SK-N-SH (cell line): ENCODE measurements at places on chromosomes 6 and 20. TPM values are rescaled to one million over a fixed set of nuclear protein-coding genes. Genes with fewer than 3 reads are reported as not detected.

HSPA12B gene
- polyA plus RNA-seq, result 0.24 and 0.46 TPM in 2 replicates

CYP24A1 gene
- polyA plus RNA-seq, result 8.8 and 9.1 TPM in 2 replicates

GRCh38 chr6:37244430-37245310, 12.9 kb upstream of the TBC1D22B start:
- no peak for DNase-seq

PDYN gene
- not detected in 2 replicates for polyA plus RNA-seq

- DNase-seq, result no peak
Measured at GRCh38 chr6:34104628-34105027, 41.3 kb downstream of the GRM4 start.

GCNT2 gene
- polyA plus RNA-seq, result 0.13 and 0.29 TPM in 2 replicates

DNA sequence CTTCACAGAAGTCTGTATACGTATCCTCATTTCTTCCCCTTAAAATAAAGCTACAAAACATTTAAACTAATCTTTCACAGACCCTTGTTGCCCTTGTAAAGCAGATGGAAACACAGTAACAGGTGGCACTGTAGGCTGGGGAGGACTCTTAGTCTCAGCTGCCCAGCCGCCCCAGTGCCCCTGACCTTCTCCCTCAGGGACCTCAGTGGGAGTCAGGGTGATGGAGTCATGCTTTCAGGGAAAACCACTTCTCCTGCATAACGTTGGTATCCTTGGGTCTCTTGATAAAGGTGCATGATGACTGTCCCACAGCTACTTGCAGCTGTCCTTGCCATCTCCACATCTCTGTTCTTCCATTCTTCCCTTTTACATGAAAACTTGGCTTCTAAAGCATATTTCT, 198.6 kb downstream of the CDKAL1 start:
- DNase-seq, result no peak

CTCFL gene
- polyA plus RNA-seq, result not detected in 2 replicates

DNA sequence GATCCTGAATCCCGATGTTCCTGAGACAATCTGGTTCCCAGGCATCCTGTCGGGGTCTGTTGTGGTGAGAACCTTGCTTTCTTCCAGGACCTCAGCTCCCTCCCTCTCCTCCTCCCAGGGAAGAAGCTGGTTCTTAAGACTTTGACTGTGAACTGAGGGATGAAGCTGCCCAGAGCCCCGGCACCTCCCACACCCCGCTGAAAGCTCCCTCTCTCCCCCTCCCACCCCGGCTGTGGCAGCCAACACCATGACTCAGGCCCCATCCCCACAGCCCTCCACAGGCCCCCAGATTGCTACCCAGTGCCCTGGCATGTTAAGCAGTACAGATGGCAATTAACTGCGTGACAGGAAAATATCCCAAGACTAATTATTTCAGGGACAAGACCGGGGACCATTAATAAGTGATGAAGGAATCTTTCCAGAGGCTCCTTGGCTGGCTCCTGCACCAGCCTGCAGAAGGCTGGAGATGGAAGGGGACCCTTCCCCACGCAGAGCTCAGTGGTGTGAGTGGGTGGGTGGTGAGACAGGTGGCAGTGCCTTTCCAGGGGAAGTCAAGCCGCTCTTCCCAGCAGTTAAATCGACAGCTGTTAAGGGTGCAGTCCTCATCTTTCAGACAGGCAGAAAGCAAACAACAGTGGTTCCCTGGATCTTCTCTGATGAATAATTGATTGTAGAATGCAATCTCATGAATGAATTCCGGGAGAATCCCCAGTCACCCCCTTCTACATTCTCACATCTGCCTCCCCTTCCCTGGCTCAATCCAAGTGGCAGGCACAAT, 237.9 kb downstream of the LRFN2 start:
- DNase-seq, result no peak

DNA sequence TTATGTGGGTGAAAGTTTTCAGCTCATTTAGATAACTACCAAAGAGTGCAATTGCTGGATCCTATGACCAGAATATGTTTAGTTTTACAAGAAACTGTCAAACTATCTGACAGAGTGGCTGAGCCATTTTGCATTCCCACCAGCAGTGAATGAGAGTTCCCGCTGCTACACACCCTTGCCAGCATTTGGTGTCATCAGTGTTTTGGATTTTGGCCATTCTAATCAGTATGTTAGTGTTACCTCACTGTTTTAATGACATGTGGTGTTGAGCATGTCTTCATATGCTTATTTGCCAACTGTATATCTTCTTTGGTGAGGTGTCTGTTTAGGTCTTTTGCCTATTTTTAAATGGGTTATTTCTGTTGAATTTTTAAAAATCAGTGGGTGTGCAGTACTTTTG, 120.9 kb downstream of the CFAP61 start:
- DNase-seq, result no peak

DNA sequence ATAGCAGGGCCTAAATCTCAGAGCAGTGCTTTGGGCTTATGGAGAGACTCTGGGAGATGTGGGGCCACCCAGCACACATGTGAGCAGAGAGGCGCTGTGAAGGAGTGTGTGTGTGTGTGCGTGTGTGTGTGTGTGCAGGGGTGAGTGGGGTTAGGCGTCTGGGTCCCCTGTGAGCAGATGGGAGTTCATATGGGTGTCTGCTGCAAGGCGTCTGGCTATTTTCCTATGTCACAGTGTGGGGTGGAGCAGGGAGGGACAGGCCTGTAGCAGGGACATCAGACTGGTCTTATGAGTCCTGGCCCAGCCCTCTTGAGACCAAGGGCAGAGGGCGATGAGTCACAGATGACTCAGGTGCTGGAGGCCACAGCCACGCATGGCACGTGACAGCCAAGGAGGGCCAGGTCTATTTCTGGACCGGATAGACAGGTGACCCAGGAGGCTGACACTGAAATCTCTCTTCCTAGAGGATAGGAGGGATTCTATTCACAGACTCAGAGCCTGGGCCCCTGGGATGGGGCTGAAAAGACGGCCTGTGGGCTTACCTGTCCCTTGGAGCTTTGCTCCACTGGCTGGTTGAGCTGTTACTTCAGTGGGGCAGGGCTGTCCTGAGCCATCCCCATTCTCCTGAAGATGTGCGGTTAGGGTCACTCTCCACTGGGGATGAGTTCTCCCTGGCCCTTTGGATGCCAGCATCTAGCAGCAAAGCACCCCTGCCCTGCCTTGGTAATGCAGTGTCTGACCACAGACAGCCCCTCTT, 28.9 kb downstream of the VEGFA start:
- peak; percentile 66 for DNase-seq

DNA sequence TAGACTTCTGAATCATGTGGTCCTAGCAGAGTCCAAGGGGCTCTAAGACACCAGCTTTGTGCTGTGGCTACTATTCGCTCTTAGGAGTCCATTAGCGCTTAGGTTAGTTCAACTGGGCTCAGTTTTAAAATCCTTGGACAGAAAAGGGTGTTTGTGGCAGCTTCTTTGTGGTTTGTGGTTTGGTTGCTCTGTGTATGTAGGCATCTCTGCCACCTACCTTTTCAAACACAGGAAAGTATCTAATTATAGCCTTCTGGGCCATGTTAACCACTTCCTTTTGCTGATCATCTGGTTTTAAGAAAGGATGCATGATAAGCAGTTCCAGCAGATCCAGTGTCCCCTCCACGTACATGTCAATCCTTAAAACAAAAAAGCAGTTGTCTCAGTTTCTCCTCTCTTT, 10.8 kb downstream of the GSTA4 start:
- no peak for DNase-seq

- DNase-seq, result no peak
Measured at GRCh38 chr6:52391599-52391998, 28.5 kb upstream of the EFHC1 start.

DNA sequence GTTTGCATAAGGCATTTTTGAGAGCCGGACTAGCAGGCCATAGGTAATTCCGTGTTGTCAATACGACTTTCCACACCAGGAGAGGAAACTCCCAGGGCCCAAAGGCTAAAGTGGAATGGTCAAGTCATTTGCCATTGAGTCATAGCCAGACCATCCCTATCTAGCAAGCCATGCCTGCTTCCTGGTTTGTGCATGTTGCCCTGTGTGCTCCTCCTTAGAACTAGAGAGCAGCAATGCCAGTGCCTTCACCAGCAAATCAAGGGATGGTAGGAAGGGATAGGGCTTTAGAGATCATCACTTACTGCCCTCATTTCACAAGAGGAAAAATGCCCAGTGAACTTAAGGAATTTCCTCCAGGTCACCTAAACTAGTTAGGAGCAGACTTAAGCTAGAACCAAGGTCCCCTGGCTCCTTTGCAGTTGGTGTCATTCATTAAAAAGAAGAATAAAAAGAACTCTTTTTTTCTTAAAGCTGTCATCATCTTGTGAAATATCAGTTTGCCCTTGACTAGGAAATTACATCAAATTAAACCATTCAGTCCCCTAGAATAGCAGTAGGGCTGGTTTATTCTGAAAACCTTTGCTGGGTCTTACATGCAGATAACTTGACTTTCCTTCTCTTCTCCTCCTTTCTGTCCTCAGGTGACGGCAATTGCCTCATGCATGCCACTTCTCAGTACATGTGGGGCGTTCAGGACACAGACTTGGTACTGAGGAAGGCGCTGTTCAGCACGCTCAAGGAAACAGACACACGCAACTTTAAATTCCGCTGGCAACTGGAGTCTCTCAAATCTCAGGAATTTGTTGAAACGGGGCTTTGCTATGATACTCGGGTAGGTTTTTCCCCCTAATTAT, 7.4 kb downstream of the TNFAIP3 start:
- no peak for DNase-seq

DNA sequence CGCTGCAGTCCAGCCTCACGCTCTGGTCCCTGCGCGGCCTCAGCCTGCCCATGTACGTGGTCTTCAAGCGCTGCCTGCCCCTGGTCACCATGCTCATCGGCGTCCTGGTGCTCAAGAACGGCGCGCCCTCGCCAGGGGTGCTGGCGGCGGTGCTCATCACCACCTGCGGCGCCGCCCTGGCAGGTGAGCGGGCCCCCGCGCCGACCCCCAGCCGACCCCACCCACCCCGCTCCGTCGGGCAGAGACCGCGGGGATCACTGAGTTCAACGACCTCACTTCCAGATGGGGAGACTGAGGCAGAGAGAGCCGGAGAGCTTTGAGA, 545 bp downstream of the SLC35D3 start:
- no peak for DNase-seq

DNA sequence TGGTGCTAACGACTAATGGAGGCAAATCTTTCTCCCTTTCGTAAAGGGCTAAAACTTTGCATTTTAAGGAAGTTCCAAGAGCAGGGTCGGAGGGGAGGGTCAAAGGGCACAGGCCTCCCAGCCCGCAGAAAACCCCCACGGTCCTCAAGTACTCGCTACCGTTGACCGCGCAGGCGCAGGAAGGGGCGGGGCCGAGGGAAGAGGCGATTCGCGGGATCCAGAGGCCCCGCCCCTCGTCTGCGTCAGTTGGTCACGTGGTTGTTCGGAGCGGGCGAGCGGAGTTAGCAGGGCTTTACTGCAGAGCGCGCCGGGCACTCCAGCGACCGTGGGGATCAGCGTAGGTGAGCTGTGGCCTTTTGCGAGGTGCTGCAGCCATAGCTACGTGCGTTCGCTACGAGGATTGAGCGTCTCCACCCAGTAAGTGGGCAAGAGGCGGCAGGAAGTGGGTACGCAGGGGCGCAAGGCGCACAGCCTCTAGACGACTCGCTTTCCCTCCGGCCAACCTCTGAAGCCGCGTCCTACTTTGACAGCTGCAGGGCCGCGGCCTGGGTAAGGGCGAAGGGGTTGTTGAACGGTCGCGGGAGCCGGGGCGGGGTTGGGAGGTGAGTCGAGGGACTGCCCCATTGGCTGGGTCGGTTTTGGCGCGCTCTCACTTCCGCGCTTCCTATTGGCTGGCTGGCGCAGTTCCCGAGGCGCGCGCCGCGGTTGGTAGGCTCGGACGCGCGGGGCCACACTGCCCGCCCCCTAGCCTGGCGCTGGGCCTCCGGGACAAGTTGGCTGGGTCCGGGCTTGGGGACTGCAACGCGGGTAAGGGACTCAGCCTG, at the start of gene GMNN:
TSS of gene GMNN (plus strand) at position 242 of the 824 bp plus-strand sequence. CDS start 2,310 bp downstream, outside the sequence.
- DNase-seq, result peak; percentile 96

GRCh38 chr6:1598886-1599285, 10.8 kb upstream of the FOXC1 start:
- no peak for DNase-seq

COX7A2 gene
- polyA plus RNA-seq, result 431 and 600 TPM in 2 replicates

HNF4A gene
- polyA plus RNA-seq, result not detected in 2 replicates

EPHA7 gene
- under 0.01 TPM in 1 of 2 replicates, not detected in the other for polyA plus RNA-seq

HLA-DRA gene
- polyA plus RNA-seq, result 0.10 TPM in 1 of 2 replicates, not detected in the other

TREML4 gene
- polyA plus RNA-seq, result not detected in 2 replicates

DNA sequence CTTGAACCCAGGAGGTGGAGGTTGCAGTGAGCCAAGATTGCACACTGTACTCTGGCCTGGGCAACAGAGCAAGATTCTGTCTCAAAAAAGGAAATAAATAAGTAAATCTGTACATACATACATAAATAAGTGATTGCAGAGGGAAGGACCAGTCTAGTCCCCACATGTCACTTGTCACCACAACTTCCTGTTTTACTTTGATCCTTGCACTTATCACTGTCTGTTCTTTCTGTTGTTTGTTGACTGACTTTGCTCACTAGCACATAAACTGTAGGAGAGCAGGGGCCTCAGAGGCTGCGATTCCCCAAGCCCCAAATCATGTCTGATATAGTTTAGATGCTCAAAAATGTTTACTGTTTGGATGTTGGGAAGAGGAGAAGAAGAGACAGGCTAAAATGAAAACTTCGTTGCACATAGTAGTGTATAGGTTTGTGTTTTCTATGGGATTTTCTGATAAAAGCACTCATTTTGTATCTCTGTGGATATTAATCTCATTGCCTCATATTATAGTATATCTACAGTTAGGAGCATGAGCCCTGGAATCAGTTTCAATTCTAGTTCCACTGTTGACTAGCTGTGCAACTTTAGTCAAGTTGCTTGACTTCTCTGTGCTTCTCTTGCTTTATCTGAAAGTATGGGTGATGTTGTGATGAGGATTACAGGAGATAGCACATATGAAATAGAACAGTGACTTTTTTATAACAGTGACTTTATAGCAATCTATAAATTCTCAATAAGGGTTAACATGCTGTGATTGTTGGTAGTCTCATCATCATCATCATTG, 165.0 kb downstream of the TBC1D7 start:
- DNase-seq, result no peak

RAET1L gene
- polyA plus RNA-seq, result not detected in 2 replicates

DNA sequence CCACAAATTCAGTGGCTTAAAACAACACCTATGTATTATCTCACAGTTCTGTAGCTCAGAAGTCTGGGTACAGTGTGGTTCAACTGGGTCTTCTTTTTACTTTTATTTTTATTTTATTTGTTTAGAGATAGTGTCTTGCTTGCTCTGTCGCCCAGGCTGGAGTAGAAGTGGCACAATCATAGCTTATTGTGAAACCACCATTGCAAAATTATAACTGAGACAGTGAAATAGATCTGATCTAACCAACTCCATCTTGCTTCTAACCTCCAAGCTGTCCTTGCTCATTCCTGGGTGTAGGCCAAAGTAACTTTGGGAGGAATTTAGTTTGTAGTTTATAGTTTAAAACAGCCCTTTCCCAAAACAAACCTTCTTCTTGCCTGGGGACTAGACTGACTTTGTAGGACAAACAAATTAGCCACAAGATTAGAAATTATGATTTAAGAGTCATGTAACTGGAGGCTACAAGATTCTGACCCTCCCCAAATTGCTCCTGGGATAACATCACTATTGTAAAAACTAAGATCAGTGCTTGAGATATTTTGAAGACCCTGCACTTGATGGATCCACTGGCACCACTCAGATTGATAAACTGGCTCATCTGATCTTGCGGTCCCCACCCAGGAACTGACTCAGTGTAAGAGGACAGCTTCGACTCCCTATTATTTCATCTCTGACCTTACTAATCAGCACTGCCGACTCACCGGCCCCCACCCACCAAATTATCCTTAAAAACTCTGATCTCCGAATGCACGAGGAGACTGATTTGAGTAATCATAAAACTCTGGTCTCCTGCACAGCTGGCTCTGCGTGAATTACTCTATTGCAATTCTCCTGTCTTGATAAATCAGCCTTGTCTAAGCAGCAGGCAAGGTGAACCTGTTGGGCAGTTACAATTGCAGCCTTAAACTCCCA, 193.4 kb upstream of the CDYL start:
- no peak for DNase-seq

- DNase-seq, result no peak
Measured at GRCh38 chr20:62141043-62141396, 2.2 kb downstream of the PSMA7 start.

SUPT3H gene
- 10.9 and 16.6 TPM in 2 replicates for polyA plus RNA-seq
